ENCODE measurements at places on chromosomes 12 and 14.

- DNase-seq: no peak
These were observed 168.1 kb downstream of the ADGRD1 start for GRCh38 chr12:131121705-131122405.

DNA sequence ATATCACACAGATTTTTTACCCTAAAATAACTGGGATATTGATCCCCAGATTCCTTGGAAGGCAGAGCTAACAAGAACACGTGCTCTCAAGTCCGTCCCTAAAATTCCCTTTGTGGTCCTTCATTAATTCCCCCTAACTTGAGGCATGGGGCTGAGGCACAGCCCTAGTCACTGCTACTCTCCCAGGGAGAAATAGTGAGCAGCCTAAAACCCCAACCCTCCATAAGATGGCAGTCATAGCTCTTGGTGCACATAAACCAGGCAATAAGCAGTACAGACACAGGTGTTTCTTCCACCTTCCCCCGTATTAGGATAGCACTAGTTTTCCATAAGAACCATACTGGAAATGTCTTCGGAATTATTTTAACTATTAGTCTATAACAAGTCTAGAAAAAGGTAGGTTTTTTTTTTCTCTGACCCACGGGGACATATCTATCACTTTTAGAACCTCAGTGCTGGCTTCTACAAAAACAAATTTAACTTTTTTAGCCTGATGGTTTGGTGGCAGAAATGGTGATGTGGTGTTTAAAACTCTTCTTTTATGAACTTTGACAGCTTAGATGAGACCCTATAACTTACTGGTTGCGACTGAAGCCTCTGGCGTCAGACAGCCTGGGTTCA, 3.1 kb upstream of the ARHGEF40 start:
- no peak for DNase-seq

DNA sequence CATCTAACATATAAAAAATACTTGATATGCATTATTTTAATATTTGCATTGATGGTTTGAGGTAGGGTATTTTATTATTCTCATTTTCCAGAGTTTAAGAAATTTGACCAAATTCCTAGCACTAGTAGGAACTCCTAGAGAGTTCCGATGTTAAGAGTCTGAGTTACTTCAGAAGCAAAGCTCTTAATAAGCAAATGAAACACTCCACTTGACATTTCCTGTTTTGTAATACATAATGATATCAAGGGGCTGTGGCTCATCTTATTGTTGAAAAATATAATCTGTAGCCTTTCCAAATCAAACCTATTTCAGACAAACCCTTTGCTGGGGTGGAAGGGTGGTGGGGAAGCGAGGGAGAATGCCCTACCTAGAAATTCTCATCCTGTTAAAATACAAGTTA, 355.5 kb downstream of the DIO2 start:
- DNase-seq: no peak

GRCh38 chr14:82422230-82422629, 888.6 kb upstream of the SEL1L start:
- DNase-seq: no peak

- no peak for DNase-seq
These were observed 88.2 kb downstream of the RASSF9 start for GRCh38 chr12:85747941-85748495.

GRCh38 chr14:55274751-55275150, 3.5 kb downstream of the FBXO34 start:
- DNase-seq: no peak

DNA sequence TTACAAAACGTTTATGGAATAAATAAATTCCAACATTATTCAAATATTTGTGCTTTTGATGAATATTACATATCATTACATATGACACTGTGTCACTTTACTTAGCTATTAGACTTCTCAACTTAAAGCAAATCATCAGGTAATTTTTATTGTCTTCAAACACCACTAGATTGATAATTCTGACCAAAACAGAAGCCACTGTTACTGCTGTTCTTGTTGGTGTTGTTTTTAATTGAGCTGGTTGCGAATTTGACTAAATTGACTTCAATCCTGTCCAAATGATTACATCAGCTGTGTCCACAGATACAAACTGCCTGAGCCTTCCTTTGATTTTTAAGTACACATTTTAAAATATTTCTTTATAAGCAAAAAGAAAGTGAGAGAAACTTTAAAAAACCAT, 29.2 kb downstream of the PRKD1 start:
- no peak for DNase-seq

GRCh38 chr14:65502676-65503124, 90.2 kb downstream of the FUT8 start:
- DNase-seq: no peak
